H1 (cell line): ENCODE measurements at places on chromosomes 16 and 17. TPM values are rescaled to one million over a fixed set of nuclear protein-coding genes. Genes with fewer than 3 reads are reported as not detected.

DNA sequence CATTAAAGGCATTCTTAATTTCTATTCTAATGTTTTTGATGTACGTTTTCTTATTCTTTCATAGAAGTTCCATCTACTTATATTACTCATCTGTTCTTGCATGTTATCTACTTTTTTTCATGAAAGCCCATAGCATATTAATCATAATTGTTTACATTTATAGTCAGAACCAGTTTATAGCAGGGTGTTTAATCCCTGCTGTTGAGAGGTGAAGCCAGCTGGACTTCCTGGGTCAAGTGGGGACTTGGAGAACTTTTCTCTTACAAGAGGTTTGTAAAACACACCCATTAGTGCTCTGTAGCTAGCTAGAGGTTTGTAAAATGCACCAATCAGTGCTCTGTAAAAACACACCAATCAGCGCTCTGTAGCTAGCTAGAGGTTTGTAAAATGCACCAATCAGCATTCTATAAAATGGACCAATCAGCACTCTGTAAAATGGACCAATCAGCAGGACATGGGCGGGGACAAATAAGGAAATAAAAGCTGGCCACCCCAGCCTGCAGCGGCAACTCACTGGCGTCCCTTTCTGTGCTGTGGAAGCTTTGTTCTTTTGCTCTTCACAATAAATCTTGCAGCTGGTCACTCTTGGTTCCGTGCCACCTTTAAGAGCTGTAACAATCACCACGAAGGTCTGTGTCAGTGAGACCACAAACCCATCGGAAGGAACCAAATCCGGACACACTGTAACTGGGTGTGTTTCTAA lies 120.6 kb downstream of the TANC2 start:
- no peak for DNase-seq
- no peaks in the 10 kb centered on the region for H3K4me1 ChIP-seq
- no peak overlapping the region for H3K4me3 ChIP-seq
- no peaks in the 10 kb centered on the region for H3K27me3 ChIP-seq
- H3K36me3 ChIP-seq, result no peaks in the 10 kb centered on the region

DNA sequence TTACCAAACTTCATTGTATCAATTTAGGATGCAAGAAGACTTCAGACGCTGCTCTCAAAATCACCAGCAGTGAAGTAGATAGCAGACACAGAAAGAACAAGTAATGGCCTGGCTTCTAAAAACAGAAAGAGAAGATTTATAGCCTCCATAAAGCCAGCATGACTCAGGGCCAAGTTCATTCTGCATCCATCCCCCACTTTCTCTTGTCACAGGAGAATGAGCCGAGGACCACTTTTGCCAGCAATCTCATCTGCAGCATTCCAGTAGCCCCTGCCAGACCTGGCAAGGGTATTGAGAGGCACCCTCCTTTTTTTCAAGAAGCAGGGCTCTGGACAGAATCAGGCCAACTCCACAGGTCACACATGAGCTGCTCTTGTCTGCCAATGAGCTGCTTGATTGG lies 355.4 kb upstream of the SOX9 start:
- H3K27ac ChIP-seq, result no peak overlapping the region
- DNase-seq, result no peak
- H3K4me1 ChIP-seq, result no peaks in the 10 kb centered on the region

YBX2 gene
- 27.6 and 30.5 TPM in 2 replicates for total RNA-seq

GRCh38 chr17:1108478-1108764 lies 71.4 kb downstream of the ABR start:
- DNase-seq, result no peak
- H3K4me3 ChIP-seq, result peak overlapping the region; percentile 52
- peaks cover 5% of the 10 kb centered on the region for H3K27me3 ChIP-seq
- no peak overlapping the region for H3K27ac ChIP-seq

ACLY gene
- 388 and 393 TPM in 2 replicates for total RNA-seq
